ENCODE measurements at places on chromosomes 1 and 21. TPM values are rescaled to one million over a fixed set of nuclear protein-coding genes. Genes with fewer than 3 reads are reported as not detected.

KRTAP19-3 gene
- not detected for total RNA-seq

CRP gene
- not detected for total RNA-seq

BARHL2 gene
- total RNA-seq: not detected

TEDDM1 gene
- not detected for total RNA-seq

COA7 gene
- total RNA-seq: 40.2 TPM

ADAMTS4 gene
- total RNA-seq: 0.66 TPM

- no peak for DNase-seq
Measured at GRCh38 chr1:188295157-188295556, 1466.4 kb downstream of the PLA2G4A start.

DNA sequence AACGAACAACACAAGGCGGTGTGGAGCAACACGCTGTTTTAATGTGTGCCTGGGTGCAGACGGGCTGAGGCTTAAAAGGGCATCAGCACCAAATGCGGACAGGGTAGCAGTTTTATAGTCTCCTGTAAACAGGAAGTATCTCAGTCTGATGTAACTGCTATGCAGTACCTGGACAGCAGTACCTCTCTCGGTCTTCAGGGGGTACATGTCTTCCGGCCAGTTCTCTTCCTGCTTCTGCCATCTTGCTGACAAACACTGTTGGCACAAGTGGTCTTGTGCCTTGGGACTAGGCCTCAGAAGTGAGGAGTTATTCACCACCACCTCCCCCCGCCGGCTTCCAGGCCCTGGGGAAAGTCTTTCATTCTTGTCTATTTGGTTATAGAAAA is 49.7 kb upstream of the APOBEC4 start:
- DNase-seq: no peak

- peak; percentile 82 for DNase-seq
Measured at GRCh38 chr1:160625725-160626498, 20.9 kb downstream of the SLAMF1 start.

DNA sequence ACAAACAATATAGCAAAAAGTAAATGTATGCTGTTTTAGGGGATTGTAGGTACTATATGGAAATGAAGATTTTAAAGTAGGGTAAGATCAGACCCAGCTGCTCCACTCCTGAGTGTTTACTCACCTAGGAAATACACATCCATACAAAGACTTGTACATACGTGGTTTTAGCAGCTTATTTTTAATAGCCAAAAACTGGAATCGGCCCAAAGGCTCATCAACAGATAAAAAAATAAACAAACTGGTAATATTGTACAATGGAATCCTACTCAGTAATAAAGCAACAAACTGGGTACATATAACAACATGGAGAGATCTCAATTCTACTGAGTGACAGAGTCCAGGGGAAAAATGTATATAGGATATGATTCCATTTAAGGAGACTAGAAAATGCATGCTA is 179.2 kb upstream of the TMEM51 start:
- no peak for DNase-seq

GRCh38 chr1:56553046-56553445 is 26.3 kb downstream of the PLPP3 start:
- DNase-seq: no peak
